ENCODE measurements at places on chromosomes 4 and X. TPM values are rescaled to one million over a fixed set of nuclear protein-coding genes. Genes with fewer than 3 reads are reported as not detected.

BEX1 gene
- polyA plus RNA-seq = 0.84 TPM

CXorf65 gene
- 49.6 TPM for polyA plus RNA-seq

GUCY1A1 gene
- 0.12 TPM for polyA plus RNA-seq

IGFBP7 gene
- polyA plus RNA-seq = 0.50 TPM
